ENCODE measurements at places on chromosomes 4 and X.

GRCh38 chr4:14743172-14743571, 259.1 kb upstream of the CPEB2 start:
- DNase-seq, result no peak

DNA sequence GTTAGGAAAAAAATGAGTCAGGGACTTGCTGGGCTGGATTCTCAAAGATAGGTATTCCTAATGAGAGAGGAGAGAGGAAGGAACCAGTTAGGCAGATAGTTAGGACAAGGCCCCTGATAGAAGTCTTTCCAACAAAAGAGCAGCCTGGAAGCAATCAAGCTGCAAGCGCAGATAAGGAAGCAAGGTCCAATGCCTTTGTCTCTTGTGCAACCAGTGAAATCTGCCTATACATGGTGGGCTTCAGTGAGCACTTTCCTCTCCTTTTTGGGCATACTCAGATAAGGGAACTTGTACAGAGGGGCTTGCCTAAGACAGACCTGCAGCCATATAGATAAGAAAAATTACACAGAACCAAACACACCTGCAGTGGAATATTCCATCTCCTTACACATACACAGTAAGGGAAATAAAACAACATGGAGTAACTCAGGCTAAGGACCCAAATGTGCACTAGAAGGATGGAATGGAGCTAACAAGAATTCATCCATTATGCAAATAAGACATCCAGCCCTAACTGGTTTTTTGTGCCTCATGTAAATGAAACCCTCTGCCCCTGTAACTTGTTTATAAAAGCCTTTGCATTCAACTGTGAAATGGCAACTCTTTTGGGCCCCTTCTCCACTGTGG, 68.8 kb downstream of the PCDH18 start:
- DNase-seq, result no peak

DNA sequence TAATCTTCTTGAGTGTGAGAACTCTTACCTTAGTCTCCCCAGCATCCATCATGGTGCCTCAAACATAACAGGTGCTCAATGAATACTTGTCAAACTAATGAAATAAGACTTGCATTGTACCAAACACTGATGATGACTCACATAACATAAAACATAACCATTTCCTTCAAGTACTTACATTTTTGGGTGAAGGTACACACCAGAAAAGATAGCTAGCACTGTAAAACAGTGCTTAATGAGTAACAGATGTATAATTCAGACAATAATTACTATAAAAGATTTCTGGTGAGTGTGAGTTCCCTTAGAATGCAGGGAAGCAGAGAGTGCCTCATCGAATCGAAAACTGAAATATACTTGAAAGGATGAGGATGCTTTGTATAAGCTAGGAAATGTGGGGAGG, 70.1 kb upstream of the HCCS start:
- no peak for DNase-seq

DNA sequence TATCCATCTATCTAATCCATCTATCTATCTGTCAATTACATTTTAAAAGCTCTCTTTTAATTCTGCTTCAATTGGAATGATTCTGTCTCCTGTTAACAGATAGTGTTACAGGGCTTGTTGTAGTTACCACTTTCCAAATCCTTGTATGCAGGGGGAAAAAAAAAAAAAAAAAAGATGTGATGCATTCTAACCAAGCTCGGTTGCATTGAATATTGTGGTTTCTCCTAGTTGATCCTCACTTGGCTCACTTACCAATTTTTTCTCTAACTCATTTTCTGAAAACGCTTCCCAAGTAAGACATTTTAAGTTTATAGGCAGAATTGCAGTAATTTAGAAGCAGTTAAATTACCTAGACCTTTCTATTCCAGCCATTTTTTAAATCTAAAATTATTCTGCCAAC, 327.9 kb upstream of the PITX2 start:
- no peak for DNase-seq

- DNase-seq, result no peak
Observed at GRCh38 chr4:178306565-178306964, 864.3 kb upstream of the AGA start.

DNA sequence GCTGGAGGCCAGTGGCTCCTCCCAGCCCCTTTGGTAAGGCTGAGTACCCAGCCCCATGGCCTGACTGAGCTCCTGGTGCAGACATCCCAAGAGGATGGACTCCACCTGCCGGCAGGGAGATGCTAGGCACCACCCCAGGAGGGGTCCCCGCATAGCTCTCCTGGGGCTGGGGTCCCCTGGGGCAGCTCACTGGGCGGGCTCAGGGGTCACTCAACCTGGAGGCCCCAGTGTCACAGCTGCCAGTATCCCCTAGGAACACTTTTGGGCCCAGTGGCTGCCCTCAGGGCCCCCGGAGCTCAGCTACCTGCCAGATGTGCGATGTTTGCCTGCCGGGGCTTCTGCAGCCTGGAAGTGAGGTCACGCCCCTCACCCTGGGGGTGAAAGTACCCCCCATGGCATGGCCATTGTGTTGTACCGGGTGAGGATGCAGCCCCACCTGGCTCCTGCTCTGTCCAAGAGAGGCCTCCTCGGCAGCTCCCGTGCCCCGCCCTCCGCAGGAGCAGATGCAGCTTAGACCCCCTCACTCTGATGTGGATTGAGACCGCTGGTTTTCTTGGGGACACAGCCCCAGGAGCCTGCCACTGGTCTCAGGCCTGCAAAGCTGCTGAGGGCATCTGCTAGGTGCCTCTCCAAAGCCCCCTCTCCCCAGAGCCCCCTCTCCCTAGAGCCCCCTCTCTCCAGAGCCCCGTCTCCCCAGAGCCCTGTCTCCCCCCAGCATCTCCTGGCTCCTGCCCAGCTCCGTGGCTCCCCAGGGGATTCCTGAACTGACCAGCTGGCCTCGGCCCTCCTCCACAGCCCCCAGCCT, 6.7 kb upstream of the HGFAC start:
- no peak for DNase-seq

Measured in activated CD4-positive, alpha-beta T cell treated with anti-CD3 and anti-CD28 coated beads, Interleukin-2, amount 50 U/mL, for 4 hours (primary cell).